Activated CD4-positive, alpha-beta memory T cell treated with anti-CD3 and anti-CD28 coated beads for 36 hours (primary cell): ENCODE measurements at places on chromosomes 12 and 14. TPM values are rescaled to one million over a fixed set of nuclear protein-coding genes. Genes with fewer than 3 reads are reported as not detected.

GRCh38 chr12:15520844-15521243 is 198.5 kb downstream of the PTPRO start:
- no peaks in the 10 kb centered on the region for H3K4me1 ChIP-seq
- no peak overlapping the region for H3K4me3 ChIP-seq
- no peaks in the 10 kb centered on the region for H3K36me3 ChIP-seq
- no peak for DNase-seq
- H3K27ac ChIP-seq, result no peak overlapping the region
- H3K27me3 ChIP-seq, result peaks cover 26% of the 10 kb centered on the region

Gene PDE3A
- total RNA-seq, result not detected

Gene PLBD1
- not detected for total RNA-seq

DNA sequence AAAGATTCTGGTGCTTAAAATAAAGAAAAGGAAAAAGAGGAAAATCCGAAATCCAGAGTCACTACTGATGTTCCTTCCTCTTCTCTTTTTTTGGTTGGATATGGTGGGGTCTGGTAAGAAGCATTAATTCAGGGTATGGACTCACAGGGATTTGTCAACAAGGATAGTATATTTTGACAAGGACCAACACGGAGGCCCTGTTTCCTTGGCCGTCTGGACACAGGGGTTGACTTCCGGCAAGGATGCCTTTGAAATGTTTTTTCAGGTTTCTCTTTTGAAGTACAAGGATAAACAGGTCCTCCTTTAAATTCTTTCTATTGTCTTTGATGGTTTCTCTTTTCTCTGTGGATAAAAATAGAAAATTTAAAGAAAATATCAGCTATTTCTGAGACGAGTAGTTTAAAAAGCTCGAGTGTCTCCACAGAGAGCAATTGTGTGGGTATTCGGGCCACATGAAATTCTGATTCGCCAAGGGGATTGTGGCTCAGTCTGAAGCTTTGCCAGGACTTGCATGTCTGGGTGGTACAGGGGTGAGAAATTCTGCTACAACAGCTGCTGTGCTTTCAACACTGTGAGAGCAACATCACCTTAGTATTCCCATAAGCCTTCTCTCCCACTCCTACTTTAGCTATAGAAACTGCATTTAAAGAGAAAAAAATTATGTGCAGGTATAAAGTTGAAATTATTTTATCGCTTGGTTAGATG is 88.5 kb upstream of the CSRP2 start:
- H3K4me1 ChIP-seq, result no peaks in the 10 kb centered on the region
- no peak for DNase-seq
- no peak overlapping the region for H3K4me3 ChIP-seq
- H3K27me3 ChIP-seq, result peaks cover 2% of the 10 kb centered on the region

Gene FAIM2
- 1.7 TPM for total RNA-seq

Gene KRT79
- total RNA-seq, result not detected

Gene MAP1LC3B2
- 1.2 TPM for total RNA-seq

DNA sequence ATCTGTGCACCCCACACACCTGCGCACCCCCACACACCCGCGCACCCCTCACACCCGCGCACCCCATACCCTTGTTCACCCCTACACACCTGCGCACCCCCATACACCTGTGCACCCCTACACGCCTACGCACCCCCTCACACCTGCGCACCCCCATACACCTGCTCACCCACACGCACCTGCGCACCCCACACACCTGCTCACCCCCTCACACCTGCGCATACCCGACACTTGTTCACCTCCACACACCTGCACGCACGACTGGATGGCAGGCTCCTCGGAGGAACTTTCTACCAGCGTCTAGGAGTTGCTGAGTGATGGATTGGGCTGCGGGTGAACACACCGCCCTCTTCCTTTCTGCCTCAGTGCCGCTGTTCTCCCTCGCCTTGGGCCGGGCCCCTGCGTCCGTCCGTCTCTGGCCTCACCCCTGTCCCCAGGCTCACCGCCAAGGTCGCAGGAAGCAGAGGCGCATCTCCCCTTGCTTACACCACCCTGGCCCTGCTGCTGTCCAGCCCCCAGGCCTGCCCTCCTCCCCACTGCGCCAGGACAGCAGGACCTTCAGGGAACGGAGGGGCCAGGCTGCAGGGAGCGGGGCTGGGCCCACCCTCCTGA is 20.7 kb upstream of the TMEM106C start:
- peaks cover 30% of the 10 kb centered on the region for H3K27me3 ChIP-seq
- H3K27ac ChIP-seq, result no peak overlapping the region
- H3K4me1 ChIP-seq, result no peaks in the 10 kb centered on the region
- H3K4me3 ChIP-seq, result no peak overlapping the region
- H3K36me3 ChIP-seq, result no peaks in the 10 kb centered on the region
- no peak for DNase-seq

DNA sequence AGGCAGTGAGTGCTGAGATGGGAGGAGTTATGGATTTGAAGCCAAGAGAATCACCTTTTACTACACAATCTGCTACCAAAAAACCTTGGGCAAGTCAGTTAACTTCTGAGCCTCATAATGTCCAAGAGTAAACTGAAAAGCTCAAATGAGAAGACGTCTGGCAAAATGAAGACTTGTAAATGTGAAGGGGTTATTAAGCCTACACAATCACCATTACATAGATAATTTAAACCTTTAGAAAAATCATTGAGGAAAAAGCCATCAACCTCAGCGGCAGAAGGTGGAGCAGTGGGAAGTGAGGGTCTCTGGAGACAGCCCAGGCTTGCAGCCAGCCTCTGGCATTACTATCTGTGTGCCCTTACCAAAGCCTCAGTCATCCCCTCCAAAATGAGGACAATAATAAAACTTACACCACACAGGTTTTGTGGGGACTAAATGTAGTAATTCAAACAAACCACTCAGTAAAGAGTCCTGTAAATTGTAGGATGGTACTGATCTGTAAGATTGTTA is 50.5 kb upstream of the CCDC175 start:
- H3K4me3 ChIP-seq, result no peak overlapping the region
- no peak overlapping the region for H3K27ac ChIP-seq
- no peak for DNase-seq

DNA sequence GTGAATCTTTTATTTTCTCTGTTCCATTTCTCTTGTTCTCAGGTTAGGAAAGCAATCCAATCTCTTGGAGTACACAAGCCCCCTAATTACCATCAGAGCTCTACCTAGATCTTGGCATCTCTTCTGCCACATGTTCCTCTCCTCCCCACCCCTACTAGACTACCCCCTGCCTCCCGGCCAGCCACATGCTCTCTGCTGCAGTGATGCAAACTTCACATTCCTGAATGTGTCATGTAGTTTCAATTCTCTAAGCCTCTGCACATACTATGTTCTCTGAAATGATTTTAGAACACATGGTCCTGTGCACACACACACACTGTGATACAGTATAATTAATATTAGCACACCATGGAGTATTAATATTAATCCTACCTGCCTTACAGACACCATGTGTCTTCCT is 104.6 kb downstream of the EFCAB11 start:
- no peak overlapping the region for H3K4me3 ChIP-seq
- no peak for DNase-seq
- no peaks in the 10 kb centered on the region for H3K36me3 ChIP-seq
- no peaks in the 10 kb centered on the region for H3K4me1 ChIP-seq
- no peak overlapping the region for H3K27ac ChIP-seq

Gene ARHGDIB
- 644 TPM for total RNA-seq

GRCh38 chr14:84527706-84528105 is 1002.2 kb upstream of the FLRT2 start:
- H3K27me3 ChIP-seq, result no peaks in the 10 kb centered on the region
- H3K4me3 ChIP-seq, result no peak overlapping the region
- no peaks in the 10 kb centered on the region for H3K4me1 ChIP-seq
- H3K27ac ChIP-seq, result no peak overlapping the region

Gene CD4
- total RNA-seq, result 300 TPM

- H3K4me3 ChIP-seq, result no peak overlapping the region
- H3K36me3 ChIP-seq, result no peaks in the 10 kb centered on the region
- no peak for DNase-seq
- no peak overlapping the region for H3K27ac ChIP-seq
- H3K4me1 ChIP-seq, result peaks cover 6% of the 10 kb centered on the region
Measured at GRCh38 chr12:58925111-58925611, 4.9 kb upstream of the LRIG3 start.

GRCh38 chr12:130634866-130635265 is 81.2 kb downstream of the RIMBP2 start:
- no peaks in the 10 kb centered on the region for H3K36me3 ChIP-seq
- H3K27ac ChIP-seq, result no peak overlapping the region
- H3K4me1 ChIP-seq, result no peaks in the 10 kb centered on the region
- H3K4me3 ChIP-seq, result no peak overlapping the region
- H3K27me3 ChIP-seq, result peaks cover 17% of the 10 kb centered on the region

Gene E2F7
- 5.8 TPM for total RNA-seq

- H3K36me3 ChIP-seq, result peaks cover 65% of the 10 kb centered on the region
- H3K4me1 ChIP-seq, result peaks cover 65% of the 10 kb centered on the region
- DNase-seq, result no peak
- H3K27me3 ChIP-seq, result peaks cover 4% of the 10 kb centered on the region
- H3K27ac ChIP-seq, result no peak overlapping the region
Measured at GRCh38 chr12:47901718-47902093, 3.1 kb downstream of the VDR start.

- no peak overlapping the region for H3K4me3 ChIP-seq
- H3K27me3 ChIP-seq, result no peaks in the 10 kb centered on the region
Measured at GRCh38 chr12:84779169-84779568, 133.4 kb downstream of the SLC6A15 start.

GRCh38 chr12:53214687-53215455 is 7.8 kb upstream of the ITGB7 start:
- H3K27me3 ChIP-seq, result no peaks in the 10 kb centered on the region
- peak overlapping the region; percentile 89 for H3K27ac ChIP-seq
- peaks cover 60% of the 10 kb centered on the region for H3K4me1 ChIP-seq
- no peak for DNase-seq

DNA sequence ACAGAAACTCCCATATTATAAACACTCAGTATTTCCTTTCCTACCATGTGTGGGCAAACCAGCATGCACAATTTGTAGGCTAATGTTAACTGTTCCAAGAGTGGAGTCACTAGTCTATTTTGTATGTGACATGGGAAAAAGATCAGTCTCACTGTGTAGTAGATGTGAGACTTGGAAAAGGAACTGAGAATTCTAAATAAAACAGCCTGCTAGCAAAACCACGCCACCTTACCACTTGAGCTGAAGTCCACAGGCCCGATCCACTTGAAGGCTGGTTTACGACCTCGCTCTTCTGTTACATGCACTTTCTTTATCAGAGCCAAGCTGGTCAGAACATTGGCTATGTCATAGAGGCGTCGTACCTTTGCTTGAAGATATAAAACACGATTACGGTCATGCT is 22.5 kb downstream of the E2F7 start:
- H3K27me3 ChIP-seq, result no peaks in the 10 kb centered on the region
- no peaks in the 10 kb centered on the region for H3K4me1 ChIP-seq
- peaks cover 11% of the 10 kb centered on the region for H3K36me3 ChIP-seq
- no peak for DNase-seq

DNA sequence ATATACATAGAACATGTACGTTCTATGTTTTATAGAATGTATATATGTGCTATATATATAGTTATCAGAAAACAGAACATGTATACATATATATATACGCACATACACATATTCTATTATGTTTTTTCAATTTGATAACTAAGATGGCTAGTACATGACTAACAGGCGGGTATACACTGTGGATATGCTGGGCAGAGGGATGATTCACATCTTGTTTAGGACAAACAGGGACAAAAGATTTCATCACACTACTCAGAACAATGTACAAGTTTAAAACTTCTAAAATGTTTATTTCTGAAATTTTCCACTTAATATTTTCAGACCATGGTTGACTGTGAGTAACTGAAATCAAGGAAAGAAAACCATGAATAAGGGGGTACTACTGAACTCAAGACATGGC is 17.4 kb downstream of the TIMELESS start:
- H3K4me3 ChIP-seq, result no peak overlapping the region
- H3K27me3 ChIP-seq, result no peaks in the 10 kb centered on the region
- no peak overlapping the region for H3K27ac ChIP-seq
- H3K36me3 ChIP-seq, result peaks cover 31% of the 10 kb centered on the region
- no peak for DNase-seq

GRCh38 chr14:66610154-66610563 is 102.2 kb downstream of the GPHN start:
- H3K27me3 ChIP-seq, result no peaks in the 10 kb centered on the region
- no peak overlapping the region for H3K27ac ChIP-seq
- peaks cover 33% of the 10 kb centered on the region for H3K4me1 ChIP-seq
- no peak for DNase-seq

GRCh38 chr12:47742253-47742825 is 16.3 kb downstream of the RAPGEF3 start:
- H3K27ac ChIP-seq, result no peak overlapping the region
- peaks cover 29% of the 10 kb centered on the region for H3K4me1 ChIP-seq
- DNase-seq, result peak; percentile 85
- no peak overlapping the region for H3K4me3 ChIP-seq
- H3K36me3 ChIP-seq, result no peaks in the 10 kb centered on the region

- H3K27me3 ChIP-seq, result no peaks in the 10 kb centered on the region
- H3K4me3 ChIP-seq, result no peak overlapping the region
- H3K4me1 ChIP-seq, result peaks cover 5% of the 10 kb centered on the region
Measured at GRCh38 chr12:1171657-1172408, 180.8 kb downstream of the ERC1 start.

GRCh38 chr12:75634244-75635222 is 123.1 kb upstream of the KRR1 start:
- H3K4me1 ChIP-seq, result peaks cover 13% of the 10 kb centered on the region
- H3K4me3 ChIP-seq, result no peak overlapping the region
- no peak overlapping the region for H3K27ac ChIP-seq
- DNase-seq, result no peak

Gene SERPINA9
- not detected for total RNA-seq

- peaks cover 40% of the 10 kb centered on the region for H3K36me3 ChIP-seq
- no peak overlapping the region for H3K4me3 ChIP-seq
- peaks cover 10% of the 10 kb centered on the region for H3K4me1 ChIP-seq
- no peak overlapping the region for H3K27ac ChIP-seq
- DNase-seq, result peak; percentile 44
Measured at GRCh38 chr14:67746927-67747326, 45.2 kb downstream of the RDH12 start.

Gene ANKS1B
- total RNA-seq, result 0.97 TPM

GRCh38 chr12:75820848-75821578 is 210.6 kb downstream of the PHLDA1 start:
- no peak for DNase-seq
- H3K36me3 ChIP-seq, result no peaks in the 10 kb centered on the region
- H3K4me3 ChIP-seq, result no peak overlapping the region
- H3K27me3 ChIP-seq, result peaks cover 5% of the 10 kb centered on the region

Gene KRT83
- total RNA-seq, result not detected

Gene TMTC2
- total RNA-seq, result 3.4 TPM

DNA sequence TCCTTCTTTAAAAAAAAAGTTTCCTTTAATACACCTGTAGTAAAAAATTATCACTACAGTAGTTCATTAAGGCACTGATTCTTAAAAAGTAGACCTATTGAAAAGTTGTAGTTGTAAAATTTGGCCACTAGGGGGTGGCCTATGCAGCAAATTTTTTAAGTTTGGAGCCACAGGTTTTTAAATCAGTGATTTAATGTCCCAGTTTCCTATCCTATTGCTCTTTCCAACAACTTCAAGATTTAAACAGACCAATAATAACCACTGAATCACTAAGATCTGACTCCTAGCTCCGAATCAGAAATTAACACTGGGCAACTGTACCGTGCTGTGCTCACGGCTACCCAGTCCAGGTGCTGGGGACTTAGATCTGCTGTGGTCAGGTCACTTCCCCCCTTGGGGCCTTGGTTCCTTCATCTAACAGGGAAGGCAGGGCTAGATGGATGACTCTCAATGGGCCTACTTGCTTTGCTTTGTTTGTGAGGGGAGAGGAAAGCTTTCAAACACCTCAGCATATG is 279.3 kb downstream of the MED13L start:
- peaks cover 4% of the 10 kb centered on the region for H3K4me1 ChIP-seq
- peaks cover 12% of the 10 kb centered on the region for H3K36me3 ChIP-seq
- H3K4me3 ChIP-seq, result no peak overlapping the region

Gene AEBP2
- total RNA-seq, result 45.0 TPM

Gene NEDD8
- 202 TPM for total RNA-seq

Gene KRT74
- not detected for total RNA-seq

Gene PMCH
- total RNA-seq, result 0.59 TPM
